ENCODE measurements at places on chromosomes 11 and 22.

DNA sequence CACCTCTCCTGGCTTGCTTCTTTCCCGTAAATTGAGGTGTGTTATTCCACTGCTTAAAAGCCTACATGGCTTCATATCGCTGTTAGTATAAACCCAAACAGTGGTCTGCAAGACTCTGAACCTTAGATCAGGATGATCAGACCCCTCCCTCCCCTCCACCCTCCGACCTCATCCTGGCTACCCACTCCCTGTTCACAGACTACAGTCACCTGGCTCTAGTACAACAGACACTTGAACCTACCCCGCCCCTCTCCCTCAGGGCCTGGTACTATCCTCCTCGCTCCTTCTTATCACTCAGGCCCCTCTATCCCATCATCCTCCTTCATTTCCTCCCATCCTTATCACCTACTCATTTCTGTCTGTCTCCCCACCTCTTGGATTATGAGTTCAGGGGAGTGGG, 20.1 kb downstream of the PTPRJ start:
- DNase-seq = no peak

DNA sequence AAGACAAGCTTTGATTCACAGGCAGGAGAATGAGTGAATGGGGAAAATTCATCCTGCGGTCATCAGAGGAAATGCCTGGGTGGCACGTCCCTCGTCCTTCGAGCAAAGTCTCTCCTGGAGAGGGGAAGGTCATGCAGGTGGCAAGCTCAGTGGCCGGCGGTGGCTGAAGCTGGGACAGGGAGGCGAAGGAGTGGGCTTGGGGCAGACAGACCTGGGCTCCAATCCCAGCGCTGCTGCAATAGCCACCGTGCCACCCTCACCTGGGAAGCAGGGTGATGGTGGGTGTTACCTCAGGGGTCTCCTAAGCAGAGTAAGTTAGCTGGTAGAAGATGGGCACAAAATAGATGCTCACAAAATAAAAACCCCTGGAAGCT, 22.4 kb upstream of the CACNG2 start:
- no peak for DNase-seq

DNA sequence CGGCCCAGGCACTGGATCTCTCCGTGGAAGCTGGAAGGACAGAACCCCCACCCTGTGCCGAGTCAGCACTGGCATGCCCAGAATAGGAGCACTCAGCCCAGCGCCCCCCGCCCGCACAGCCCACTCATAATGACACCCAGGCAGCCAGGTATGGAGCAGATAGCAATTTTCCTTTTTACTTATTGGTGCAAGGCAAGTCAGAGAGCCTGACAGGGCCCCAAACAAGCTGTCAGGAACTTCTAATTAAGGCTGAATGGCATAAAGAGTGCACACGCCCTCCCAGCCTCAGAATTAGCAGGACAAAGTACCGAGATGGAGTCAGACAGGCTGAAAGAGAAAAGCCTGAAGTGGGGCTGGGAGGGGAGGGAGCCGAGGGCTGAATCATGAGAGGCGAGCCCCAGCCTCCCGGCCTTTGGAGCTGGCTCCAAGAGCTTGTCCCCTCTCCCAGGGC, 76.9 kb downstream of the DSCAML1 start:
- no peak for DNase-seq

DNA sequence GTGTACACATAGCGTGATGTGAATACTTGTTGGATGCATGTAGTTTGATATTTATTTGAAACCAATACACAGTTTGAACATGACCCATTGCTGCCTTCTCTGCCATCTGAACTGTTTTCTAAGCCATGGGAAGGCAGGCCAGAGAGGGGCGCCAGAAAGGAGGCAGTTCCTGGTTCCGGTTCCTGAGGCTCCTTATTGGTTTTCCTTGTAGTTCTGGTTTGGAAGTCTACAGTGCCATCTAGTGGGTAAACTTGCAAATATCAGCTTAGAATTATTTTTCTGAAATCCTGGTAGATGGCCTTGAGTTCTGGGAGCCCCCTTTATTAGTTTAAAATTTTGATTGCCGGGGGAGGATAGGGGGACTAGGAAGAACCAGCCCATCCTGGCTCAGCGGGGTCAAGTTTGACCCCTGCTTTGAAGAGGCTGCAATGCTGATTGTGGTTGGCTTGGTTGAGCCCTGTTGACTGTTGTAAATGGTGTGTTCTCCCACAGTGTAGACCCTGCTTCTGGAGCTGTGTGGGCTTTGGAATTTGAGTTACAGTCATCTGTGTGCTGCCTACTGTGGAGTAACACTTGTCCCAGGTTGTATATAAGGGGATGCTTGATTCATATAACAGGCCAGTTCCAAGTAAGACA, 48.4 kb downstream of the GRAMD1B start:
- no peak for DNase-seq

- DNase-seq = no peak
Measured at GRCh38 chr22:31448382-31448781, 41.3 kb downstream of the EIF4ENIF1 start.

DNA sequence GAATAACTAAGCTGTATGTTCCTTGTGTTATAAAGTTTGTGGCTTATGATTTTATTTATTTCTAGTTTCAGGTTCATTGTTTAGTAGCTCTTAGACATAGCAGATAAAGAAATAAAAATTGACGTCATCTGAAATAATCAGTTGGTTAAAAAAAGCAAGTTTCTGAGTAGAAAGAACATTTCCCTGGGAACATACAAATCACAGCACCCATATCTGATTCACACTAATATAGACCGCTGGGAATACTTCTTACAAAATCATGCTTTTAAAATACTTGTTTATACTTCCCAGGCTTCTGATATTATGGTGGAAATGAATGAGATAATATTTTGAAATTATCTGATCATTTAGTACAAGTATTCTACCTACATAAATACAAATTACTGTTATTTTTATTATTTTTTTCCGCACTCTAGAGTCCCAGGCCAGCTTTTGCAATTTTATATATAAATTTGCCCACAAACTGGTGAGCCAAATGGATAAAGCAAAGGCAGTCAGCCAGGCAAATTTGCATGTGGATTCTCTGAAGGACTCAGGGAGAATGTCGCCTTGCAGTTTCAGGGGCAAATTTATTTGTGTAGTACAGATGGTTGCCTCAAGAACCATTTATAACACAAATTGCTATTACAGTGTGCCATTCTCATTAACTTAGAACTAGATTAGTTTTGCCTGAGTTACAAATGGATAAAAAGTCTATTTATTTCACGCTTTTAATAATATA, 62.9 kb upstream of the SC5D start:
- DNase-seq = no peak

DNA sequence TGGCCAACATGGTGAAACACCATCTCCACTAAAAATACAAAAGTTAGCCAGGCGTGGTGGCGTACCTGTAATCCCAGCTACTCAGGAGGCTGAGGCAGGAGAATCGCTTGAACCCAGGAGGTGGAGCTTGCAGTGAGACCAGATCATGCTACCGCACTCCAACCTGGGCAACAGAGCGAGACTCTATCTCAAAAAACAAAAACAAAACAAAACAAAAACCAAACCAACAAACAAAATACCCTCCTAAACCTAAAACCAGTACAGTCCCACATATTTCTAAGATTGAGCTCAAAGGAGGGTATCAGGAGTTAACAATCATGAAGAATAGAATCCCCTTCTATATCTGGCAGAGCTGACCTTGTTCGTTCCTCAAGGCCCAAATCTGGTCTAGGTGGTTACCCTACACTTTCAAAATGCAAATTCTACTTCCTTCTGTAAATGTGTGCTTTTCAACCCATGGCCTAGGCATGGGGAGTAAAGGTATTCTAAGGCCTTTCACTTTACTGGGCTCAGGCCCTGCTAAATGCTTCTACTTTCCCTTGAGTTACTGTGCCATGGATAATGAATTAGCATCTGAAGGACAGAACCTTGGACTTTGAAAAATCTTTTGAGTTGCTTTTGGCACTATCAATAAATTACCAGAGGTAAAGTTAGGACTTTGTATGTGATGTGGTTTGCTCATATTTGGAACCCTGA, 10.4 kb upstream of the PPP2R1B start:
- no peak for DNase-seq

DNA sequence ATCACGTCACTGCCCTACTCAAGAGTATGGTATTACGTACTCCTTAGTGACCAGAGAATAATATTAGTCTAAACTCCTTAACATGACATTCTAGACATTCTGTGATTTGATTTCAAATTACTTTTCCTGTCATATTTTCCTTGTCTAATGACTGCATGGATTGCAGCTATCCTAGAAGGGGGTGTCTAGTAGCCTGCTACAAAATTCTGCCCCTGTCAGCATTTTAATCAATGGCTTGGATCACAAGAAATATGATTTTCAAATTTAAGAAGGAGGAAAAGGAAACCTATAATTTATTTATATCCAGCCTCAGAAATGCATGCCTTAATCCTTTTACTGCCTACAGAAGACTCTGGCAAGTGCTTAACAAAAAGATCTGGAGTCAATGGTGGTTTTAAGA, 216.8 kb downstream of the SWAP70 start:
- DNase-seq = no peak

DNA sequence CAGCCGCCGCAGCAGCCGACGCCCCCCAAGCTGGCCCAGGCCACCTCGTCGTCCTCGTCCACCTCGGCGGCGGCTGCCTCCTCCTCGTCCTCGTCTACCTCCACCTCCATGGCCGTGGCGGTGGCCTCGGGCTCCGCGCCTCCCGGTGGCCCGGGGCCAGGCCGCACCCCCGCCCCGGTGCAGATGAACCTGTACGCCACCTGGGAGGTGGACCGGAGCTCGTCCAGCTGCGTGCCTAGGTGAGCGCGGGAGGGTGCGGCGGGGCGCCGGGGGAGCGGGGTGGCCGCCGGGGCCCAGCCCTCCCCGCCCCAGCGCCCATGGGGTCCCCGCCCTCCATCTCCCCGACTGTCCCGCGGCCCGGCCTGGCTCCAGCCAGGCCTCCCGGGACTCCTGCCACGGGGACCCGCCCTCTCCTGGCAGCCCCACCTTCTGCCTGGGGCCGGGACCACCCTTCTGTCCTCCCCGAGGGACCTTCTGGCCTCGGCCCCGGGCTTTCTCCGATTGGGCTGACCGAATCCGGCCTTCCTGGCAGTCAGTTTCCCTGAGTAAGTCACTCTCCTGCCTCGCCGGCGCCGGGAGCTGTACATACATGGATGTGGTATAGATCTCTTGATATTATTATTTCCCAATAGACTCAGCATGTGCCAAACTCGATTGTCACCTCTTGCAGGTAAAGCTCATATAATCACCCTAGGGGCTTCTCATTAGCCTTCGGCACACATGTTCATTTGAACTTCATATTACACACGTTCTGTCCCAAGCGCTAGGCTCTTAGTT, 720 bp downstream of the PACS1 start:
- DNase-seq = no peak

GRCh38 chr11:110654456-110654855, 57.8 kb downstream of the ARHGAP20 start:
- DNase-seq = no peak

DNA sequence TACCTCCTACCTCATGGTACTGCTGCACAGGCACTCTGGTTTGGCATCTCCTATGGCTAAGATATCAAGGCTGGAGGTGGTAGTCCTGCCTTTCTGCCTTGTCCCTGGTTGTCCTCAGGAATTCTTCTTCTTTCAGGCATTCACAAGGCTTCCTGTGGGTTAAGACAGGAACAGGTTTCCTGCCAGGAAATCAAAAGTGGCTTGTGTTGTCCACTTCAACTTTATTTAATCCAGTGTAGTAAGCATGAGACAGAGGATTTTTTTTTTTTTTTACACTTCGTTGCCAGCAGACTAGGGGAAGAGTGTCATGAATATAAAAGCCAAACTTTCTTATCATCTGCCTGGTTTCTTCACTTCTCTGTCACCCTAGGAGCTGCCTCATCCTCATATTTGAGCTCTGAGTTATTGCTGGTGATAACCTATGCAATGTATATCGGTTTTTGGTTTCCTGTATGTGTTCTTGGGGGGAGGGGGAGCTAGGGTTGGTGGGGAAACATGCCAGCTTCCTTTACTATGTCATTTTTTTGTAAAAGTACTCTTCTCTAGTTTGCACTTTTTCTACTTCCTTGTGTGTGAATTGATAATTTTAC, 50.2 kb downstream of the XKR3 start:
- no peak for DNase-seq

GRCh38 chr11:126060757-126061171, 1.9 kb downstream of the CDON start:
- DNase-seq = no peak
